Activated T-helper 17 cell treated with anti-CD3 and anti-CD28 coated beads, Interleukin-2, amount 50 U/mL, for 72 hours (primary cell): ENCODE measurements at places on chromosomes 4 and X.
A peak's percentile ranks its signal among the peaks of the same experiment; 100 is the strongest.

GRCh38 chr4:114286262-114286810 lies 306.9 kb upstream of the ARSJ start:
- ATAC-seq = no peak

DNA sequence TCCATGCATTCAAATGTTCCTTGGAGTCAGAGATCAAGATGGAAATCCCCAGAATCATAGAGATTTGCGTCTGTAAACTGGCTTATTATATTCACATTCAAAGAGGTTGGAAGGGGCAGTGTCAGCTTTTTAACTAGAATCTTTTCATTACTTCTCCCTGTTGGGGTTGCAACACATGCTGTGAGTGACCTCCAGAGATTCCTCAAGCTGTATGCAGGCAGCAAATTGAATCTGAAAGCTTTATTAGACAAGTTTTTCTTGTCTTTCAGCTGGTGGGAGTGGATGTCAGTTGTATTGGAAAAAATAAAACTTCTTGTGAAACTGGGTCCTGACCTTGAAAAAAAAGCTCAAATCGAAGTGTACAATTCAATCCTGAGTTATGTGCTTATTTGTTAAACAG lies 736.5 kb upstream of the FTHL17 start:
- ATAC-seq = no peak

DNA sequence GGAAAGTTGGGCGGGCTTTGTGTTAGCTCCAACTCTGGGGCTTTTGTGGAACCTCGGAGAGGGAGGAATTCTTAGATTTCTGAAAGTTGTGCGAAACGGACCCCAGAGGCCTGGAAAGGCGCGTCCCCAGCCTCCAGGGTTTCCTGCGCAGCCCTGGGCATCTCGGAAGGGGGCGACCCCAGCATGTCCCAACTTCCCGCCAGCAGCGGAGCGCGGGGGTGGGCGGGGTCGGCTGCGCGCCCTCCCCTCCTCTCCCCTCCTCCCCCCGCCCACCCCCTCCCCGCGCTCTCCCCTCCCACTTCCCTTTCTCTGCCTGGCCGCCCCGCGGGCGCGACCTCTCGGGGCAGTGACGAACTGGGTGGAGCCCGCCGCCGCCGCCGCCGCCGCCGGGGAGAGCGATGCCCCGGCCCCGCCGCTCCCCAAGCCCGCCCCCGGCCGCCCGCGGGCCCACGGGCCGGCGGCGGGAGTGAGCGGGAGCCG lies 16.8 kb downstream of the PTTG2 start:
- ATAC-seq = peak; percentile 75

DNA sequence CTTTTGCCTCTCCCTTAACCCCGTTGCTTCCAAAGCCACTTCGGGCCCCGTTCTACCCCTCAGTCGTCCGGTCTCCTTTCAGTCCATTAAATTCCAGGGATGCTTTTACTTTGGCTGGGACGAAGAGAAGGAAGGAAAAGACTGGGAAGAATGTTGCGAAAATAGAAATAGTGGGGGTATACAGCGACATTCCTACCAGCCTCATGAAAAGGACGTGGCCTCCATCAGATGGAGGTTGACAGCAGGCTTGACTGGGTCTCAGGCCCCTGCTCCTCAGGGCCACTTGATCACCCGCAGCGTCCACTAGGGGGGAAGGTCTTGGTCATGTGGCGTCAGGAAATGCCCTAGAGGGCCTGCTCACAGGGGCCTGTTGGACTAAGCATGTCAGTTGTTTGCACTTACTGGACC lies 657 bp upstream of the ANKRD50 start:
- peak; percentile 25 for ATAC-seq

GRCh38 chrX:118356154-118356701 lies 10.3 kb downstream of the WDR44 start:
- ATAC-seq = peak; percentile 47

- ATAC-seq = no peak
Observed at GRCh38 chr4:158211222-158211621, 936 bp downstream of the TMEM144 start.

DNA sequence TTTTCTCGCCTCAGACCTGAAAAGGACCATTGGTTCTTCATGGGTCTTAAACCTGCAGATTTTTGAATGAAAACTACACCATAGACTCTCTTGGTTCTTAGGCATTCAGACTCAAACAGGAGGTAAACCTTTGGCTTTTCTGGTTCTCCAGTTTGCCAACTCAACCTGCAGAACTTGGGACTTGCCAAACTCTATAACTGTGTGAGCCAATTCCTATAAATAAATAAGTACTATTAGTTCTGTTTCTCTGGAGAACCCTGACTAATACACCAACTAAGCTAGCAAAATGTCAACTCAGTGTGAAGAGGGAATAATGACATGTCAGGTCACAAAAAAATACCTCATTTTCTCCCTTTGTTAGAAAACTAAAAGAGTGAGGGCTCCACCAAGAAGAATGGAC lies 374.6 kb downstream of the RAB28 start:
- no peak for ATAC-seq

DNA sequence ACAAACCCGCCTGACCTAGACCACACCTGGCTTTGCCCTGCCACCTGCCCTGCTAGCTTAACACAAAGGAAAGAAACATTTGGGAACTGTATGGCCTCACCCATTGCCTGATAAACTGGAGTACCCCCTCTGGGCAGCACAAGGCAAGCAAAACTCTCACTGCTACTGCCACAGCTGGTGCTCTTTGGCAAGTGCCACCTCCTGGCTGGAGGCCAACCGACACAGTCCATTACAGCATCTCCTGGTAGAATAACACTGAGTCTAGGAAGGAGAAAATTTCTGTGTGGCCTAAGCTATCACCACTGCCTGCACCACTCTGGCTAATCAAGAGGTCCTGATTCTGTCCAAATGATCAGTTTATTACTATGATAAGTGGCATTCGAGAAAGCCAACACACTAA lies 18.9 kb upstream of the SPANXN3 start:
- ATAC-seq = no peak

GRCh38 chr4:176927664-176928063 lies 134.9 kb upstream of the VEGFC start:
- ATAC-seq = no peak

DNA sequence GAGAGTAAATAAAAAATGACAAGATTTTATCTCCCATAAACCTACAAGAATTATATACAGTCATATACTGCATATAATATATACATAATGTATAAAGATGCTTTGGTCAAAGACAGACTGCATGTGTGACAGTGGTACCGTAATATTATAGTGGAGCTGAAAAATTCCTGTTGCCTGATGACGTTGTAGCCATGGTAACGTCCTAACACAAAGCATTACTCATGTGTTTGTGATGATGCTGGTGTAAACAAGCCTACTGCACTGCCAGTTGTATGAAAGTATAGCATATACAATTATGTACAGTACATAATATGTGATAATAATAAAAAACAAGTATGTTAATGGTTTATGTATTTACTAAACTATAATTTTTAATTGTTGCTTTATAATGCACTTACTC lies 245.2 kb upstream of the CENPE start:
- ATAC-seq = no peak

DNA sequence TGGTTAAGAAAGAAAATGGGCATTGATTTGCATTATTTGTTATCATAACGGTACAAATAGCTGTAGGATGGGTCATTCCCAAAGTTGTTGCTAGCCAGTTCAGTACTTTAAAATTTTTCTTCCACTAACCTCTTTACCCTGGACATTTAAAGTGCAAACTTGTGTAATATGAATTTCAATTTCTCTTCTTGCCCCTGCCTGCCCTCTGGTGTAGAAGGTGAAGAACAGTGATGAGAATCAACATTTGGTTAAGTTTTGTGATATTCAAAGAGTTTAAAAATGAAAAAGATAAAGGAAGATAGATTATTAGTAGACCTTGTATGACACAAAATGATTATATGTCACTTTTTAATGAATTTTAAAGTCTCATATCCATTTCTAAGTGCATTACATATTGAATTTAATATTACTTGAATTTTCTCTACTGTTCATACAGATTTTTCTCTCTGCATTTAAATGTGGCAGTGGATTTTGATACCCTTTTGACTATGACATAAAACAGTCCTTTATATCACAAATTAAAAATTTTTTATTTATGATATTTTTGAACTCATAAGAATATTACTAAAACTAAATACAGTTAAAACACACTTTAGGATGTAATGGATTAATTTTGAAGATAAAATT lies 337.7 kb downstream of the BMPR1B start:
- ATAC-seq = no peak

DNA sequence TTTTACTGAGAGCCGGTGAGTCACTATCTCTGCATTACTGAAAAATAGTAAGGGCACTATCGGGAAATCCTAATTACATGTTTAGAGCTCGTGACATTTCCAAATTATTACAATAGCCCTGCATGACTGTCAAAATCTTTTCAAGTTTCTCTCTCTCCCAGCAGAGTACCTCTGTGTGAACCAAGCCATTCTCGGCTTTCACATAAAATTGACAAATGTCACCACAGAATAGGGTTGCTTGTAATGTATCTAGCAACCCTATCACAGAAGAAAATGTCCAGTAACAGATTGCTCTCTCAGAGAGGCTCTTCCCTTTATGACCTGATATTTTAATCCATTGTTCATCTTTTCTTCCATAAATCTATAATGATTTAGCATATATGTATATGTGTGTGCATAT lies 144.8 kb upstream of the GNPDA2 start:
- ATAC-seq = no peak

DNA sequence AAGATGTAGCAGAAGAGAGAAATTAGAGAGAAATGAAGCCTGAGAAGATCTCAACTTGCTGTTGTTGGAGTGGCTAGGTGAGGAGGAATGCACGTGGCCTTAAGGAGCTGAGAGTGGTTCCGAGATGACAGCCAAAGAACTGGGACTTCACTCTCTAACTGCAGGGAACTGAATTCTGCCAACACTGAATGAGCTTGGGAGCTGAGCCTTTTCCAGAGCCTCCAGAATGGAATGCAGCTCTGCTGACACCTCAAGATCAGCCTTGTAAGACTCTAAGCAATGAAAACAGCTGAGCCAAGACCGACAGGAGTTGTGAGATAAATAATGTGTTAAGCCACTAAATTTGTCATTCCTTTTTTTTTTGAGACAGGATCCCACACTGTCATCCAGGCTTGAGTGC lies 73.0 kb downstream of the TLL1 start:
- ATAC-seq = no peak

GRCh38 chrX:10044021-10044420 lies 76.9 kb downstream of the CLDN34 start:
- no peak for ATAC-seq

GRCh38 chrX:44144177-44144945 lies 171.2 kb upstream of the NDP start:
- no peak for ATAC-seq

DNA sequence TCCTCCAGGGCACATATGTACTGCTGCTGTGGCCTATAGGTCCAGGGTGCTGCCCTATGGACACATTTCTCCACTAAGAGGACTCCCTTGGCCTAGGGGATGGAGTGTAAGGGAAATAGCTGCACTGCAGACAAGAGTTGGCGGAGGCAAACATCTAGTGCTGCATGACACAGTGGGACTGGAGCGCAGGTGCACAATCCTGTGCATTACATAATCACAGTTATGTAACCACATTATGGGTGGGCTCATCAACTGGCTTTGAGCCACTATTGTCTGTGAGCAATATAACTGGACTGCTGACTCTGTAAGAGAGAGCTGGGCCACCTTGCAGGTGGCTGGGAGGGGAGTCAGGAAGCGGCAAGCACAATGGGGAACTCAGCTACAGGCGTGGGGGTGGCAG lies 3.2 kb upstream of the TIGD2 start:
- ATAC-seq = no peak

DNA sequence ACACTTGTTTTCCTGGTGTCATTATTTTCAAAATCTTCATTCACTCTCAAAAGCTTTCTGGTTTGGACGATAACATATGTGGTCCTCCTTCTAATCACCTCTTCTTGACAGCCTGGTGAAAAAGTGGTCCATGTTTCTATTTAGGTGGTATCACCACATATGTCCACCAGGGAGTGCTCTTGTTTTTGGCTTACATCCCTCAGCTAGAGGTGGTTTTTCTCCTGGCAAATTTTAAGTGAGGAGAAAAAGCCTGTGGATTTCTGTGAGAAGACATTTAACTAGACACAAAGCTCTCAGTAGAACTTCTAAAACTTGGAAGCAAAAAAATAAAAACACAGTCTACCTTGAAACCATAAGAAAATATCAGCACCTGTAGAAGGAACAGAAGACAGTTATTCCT lies 58.0 kb upstream of the FRMPD4 start:
- no peak for ATAC-seq

- no peak for ATAC-seq
Observed at GRCh38 chr4:122865425-122865824, 38.8 kb downstream of the FGF2 start.

DNA sequence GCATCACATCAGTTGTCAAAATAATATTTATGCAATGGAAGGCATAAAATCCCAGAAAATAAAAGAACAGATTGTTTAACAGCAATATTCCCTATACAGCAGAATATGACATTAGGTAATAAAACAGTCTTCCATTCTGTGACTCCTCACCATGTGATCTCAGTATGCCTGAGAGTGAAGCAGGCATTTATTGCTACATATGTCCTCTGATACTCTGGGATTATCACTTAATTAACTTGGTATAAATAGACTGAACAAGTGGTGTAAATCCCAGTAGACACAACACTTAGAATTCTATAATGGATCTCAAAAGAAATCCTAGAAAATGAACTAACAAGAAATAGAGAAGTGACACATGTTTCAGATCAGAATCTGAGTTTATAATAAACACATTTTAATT lies 841.3 kb downstream of the PDHA2 start:
- no peak for ATAC-seq

GRCh38 chr4:38946919-38947318 lies 79.3 kb downstream of the FAM114A1 start:
- ATAC-seq = no peak

DNA sequence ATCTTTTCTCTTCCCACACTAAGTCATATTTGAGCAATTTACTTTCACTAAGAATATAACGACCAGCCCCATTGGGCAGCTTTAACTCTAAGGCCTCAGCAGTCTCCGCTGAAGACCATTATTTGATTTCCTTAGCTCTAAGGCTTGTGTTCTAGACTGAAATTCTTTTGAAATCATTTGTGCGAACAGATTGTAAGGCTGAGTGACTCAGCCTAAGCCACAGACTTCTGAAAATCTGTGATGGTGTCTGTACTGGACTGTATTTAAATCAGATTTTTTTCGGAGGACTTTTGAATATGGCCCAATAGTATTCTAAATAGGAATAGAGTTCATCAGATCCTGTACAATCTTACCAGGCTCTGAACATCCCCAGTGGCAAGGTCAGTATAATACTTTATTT lies 150.3 kb upstream of the TECRL start:
- no peak for ATAC-seq

DNA sequence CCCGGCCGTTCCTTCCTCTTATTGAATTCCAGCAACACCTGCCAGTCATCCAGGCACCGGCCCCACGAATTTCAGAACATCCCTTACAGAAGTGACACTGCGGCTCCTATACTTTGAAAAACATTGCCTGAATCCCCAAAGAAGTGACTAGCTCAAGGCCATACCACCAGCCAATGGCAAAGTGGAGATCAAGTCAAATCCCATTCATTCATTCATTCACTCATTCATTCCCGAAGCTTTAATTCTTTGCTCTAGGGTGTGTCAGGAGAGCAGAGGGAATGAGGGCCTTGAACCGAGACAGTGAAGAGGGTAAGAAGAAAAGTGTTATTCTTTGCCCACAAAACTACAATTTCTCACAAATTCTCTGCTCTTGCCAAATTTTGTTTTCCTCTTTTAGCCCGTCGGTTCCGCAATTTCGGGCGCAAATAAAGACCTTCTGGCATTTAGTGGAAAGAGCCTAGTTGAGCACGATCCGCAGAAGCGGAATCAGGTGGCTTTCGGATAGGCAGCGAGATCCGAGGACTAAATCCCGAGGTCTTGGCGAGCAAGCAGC lies 824 bp upstream of the HMGB3 start:
- no peak for ATAC-seq
